NCI-H1105 (cell line): ENCODE measurements at places on chromosomes 16 and 17.

- no peak for DNase-seq
Measured at GRCh38 chr17:53900951-53901350, 78.2 kb downstream of the KIF2B start.

DNA sequence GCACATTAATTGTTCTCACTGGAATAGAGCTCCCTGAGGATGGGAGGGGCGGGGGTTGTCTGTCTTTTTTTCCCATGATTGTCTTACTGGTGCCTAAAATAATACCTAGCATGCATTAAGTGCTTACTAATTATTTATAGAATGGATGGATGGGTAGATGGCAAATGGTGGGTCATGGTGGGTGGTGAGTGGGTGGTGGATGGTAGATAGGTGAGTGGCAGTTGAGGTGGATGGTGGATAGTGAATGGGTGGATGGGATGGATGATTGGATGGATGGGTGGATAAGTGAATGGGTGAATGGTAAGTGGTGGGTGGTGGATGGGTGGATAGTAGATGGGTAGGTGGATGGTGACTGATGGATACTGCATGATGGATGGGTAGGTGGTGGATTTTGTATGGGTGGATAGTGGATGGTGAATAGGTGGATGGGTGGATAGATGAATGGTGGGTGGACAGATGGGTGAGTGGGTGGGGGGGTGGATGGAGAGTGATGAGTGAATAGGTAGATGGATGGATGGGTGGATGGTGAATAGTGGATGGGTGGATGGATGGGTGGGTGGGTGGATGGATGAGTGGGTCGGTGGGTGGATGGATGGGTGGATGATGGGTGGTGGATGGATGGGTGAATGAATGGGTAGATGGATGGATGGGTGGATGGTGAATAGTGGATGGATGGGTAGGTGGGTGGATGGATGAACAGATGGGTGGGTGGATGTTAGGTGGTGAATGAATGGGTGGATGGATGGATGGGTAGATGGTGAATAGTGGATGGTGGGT lies 51.6 kb downstream of the RBFOX3 start:
- no peak for DNase-seq

GRCh38 chr16:20874088-20874581 lies 26.0 kb downstream of the DCUN1D3 start:
- no peak for DNase-seq

DNA sequence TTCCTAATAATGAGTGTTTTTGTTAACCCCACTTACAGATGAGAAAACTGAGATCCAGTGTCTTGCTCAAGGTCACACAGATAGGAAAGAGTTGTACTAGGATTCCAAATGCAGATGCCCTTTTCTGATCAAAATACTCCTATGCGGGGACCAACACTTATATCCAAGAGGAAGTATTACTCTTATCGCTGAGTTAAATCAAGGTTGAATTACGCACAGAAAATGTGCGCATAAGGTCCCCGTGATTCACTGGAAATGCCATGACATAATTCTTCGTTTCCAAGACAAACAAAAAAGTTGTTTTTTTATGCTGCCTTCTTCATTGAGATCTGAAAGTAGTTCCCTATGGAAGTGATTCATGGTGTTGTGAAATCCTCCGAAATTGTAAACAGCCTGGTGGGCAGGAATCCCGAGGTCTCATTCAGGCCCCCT lies 463.8 kb upstream of the HSBP1 start:
- no peak for DNase-seq

- DNase-seq = no peak
Measured at GRCh38 chr17:35716897-35717465, 14.5 kb upstream of the RASL10B start.

- DNase-seq = no peak
Measured at GRCh38 chr16:20023190-20023589, 50.5 kb downstream of the GPR139 start.

GRCh38 chr16:66502020-66502913 lies 47.7 kb downstream of the TK2 start:
- no peak for DNase-seq

DNA sequence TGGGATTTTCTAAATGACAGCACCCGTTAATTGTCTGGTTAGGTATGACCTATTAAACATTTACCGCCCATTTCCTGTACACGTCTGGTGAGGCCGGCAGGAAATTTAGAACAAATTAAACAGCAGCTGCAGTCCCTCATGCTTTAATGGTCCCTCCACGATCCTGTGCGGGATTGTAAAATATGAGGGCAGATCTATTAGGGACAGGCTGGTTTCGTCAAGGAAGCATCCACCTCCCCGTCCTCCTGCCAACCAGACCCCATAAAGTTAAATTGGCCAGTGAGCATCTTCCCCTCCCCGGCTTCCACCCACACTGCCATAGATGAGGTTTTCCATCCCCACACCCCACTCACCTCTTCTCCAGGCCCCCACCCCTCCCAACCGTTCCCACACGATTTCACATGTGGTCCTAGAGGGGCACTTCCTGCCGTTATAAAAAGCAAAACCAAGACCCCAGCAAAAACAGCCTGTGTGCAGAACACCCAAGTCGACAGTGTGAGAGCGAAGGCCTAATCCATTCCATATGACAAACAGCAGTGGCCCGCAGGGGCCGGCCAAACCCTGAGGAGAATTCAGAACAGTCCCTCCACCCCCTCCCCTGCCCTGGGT lies 331.9 kb downstream of the FOXL1 start:
- DNase-seq = no peak

GRCh38 chr17:57744195-57745170 lies 616 bp downstream of the CCDC182 start:
- DNase-seq = no peak

DNA sequence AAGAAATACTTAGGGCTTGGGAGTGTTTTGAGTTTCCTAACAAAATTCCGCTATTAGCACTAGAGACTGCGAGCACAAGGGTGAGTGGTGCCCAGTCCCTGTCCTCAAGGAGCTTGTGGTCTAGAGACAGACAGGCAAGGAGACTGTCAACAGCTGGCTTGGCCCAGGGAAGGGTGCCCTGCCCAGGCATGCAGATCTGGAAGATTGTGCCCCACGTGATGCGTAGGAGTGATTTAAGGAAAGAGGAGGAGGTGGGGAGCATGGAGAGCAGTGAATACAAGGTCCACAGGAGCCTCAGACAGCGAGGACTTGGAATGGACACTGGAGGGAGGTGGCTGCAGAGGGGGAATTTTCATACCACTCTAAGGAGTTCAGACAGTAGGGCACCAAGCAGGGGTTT lies 25.0 kb downstream of the SCPEP1 start:
- no peak for DNase-seq

DNA sequence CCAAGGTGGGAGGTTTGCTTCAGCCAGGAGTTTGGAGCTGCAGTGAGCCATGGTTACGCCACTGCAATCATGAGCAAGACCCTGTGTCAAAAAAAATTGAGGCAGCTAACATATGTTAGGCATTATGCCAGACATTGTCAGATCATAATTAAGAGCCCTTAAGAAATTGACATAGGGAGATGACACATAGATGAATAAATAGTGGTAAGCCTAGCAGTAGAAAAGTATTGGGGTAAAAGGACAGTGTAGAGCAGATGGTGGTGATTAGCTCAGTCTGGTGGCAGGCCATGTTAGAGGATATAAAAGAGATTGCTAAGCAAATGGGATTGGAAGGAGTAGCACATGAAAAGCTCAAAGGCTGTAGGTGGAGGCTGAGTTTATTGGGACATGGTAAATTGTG lies 22.6 kb downstream of the SRCAP start:
- no peak for DNase-seq

DNA sequence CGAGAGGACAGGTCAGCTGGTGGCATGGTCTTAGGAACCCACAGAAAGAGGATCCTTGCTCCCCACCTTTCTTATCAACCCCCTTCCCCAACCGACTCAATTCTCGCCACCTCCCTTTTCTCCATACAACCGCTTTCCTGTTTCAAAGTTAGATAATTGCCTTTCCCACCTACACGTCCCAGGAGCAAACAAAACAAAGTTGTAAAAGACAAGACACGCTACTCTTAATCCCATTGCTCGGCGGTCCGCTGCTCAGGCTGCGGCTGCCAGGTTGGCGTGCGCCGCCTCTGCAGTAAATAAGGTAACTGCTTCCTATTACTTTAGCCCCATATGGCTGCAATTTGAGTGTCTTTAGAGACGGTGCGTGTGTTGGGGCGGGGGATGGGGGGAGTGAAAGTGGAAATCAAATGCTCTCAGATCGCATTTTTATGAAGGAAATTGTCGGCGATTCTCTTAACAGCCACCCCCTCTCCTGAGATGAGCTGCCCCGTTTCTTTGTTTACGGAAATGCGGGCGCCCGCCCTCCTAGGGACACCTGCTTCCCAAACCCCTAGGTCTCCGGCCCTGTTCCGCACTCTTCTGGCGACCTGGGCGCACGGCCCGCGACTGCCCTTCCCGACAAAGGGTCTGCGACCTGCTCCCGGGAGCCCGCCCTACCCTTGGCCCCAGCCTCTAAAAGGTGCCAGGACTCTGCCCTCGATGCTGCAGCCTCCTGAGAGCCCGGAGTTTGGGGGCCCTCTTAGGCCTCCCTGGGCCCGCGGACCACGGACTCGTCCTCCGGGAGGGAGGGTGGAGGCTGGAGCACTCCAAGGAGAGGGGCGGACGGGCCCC lies 3.7 kb upstream of the CBX8 start:
- DNase-seq = no peak

GRCh38 chr17:1126801-1127550 lies 52.8 kb downstream of the ABR start:
- no peak for DNase-seq

DNA sequence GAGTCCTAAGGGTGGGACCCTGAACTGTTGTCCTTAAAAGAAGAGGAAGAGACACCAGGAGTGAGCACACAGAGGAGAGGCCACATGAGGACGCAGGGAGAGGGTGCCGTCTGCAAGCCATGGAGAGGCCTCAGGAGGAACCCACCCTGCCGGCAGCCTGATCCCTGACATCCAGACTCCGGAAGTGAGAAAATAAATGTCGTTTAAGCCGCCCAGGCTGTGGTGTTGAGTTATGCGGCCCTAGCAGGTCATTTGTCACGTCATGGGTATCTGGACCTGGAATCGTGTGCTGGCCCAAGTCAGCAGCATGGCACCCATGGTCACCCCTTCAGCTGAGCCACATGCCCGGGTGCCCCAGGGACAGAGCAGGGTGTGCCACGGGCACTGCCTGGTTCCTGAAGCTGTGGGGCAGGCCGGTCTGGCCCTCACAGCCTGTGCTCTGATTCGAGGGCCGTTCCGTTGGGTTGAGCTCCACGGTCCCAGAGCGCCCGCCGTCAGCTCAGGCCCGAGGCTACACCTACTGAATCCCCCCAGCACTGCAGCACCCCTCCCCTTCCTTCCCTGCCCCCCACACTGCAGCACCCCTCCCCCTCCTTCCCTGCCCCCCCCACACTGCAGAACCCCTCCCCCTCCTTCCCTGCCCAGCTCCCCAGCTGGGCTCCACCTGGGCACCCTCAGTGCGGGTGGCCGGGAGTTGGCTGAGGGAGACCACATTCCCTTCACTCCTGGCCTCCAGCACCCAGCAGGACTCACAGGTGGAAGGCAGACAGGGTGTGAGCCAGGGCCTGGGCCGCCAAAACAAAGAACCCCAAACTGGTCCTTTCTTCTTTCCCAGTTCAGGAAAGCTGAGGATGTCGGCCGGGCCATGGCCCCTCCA lies 2.7 kb upstream of the CCDC57 start:
- no peak for DNase-seq

DNA sequence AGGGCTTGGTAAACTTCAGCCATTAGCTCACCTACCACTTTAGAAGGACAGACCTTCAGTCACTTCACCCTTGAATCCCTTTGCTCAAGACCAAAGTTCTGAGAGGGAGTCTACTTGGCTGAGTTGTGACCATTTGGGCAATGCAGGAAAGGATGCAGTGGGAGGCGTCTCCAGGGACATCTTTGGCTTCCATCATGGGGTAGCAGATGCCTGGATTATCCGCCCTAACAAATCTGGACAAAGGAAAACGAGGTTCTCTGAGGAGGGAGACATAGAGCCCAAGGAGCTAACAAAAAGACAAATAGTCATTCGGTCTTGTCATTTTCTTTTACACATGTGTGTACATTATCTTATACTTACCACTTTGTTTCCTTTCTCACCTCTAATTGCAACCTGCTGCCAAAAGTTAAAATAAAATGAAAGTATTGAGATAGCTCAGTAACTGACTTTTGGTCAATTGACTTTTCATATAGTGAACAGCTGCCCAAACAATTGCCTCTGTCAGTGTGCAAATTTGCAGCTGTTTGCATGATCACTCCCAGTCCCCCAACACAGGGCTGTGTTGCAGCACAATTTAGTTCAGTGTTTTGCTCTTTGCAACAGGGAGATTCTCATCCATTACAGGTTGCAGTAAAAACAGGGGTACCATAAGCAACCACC lies 108.9 kb upstream of the EEF2KMT start:
- no peak for DNase-seq

DNA sequence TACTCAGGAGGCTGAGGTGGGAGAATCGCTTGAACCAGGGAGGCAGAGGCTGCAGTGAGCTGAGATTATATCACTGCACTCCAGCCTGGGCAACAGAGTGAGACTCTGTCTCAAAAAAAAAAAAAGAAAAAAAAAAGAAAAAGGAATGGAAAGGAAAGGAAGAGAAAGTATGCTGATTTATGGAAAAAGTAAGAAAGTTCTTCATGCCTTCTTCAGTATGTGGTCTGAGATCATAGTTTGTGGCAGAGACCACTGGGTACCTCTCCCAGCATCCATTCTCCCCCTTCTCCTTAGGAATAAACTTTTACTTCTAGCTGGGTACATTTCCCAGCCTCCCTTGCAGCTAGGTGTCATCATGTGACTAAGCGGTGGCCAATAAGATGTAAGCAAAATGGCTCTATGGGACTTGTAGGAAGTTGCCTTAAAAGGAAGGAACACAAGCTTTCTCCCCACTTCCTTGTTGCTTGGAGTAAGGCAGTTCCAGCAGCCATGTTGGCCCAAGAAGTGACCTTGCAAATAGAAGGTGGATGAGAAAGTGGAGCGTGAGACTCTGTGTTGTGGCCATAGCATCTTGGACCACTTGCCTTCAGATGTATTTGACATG lies 26.1 kb upstream of the XPO6 start:
- no peak for DNase-seq

DNA sequence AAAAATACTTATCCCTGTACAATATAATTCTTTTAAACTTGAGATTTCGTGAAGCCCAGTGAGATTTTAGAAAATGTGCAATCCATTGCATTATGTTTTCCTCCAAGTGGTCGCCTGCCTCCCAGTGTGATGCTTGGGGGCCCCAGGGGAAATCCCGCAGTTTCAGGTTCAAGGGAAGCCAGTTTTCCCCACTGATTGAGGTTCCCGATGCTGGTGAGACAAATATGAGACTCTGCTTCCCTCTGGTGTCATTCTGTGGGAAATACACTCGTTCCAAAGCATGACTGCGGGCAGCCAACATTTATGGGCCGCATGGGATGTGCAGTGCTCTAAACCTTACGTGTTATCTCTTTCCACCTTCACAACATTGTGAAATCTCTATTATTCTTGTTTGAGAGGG lies 200.8 kb downstream of the PRKCB start:
- peak; percentile 18 for DNase-seq

DNA sequence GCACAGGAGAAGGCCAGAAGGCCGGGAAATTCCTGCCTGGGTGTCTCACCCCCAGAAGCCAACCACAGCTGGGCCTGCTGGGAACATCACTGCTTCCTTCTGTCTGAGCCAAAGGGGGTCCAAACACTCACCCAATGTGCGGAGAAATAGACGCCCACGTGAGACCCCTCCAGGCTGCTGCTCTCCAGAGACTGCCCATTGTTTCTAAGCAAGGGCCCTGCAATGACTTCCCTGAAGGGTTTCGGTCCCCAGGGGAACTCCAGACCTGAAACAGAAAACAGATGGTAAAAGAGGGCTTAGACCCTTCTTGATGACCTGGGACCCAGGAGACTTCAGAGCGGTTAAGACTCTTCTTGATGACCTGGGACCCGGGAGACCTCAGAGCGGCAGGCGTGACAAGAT lies 41.3 kb downstream of the MRM3 start:
- DNase-seq = no peak

- no peak for DNase-seq
Measured at GRCh38 chr17:27631411-27631760, 398 bp downstream of the LGALS9 start.
